ENCODE measurements at places on chromosomes 7 and 10.

DNA sequence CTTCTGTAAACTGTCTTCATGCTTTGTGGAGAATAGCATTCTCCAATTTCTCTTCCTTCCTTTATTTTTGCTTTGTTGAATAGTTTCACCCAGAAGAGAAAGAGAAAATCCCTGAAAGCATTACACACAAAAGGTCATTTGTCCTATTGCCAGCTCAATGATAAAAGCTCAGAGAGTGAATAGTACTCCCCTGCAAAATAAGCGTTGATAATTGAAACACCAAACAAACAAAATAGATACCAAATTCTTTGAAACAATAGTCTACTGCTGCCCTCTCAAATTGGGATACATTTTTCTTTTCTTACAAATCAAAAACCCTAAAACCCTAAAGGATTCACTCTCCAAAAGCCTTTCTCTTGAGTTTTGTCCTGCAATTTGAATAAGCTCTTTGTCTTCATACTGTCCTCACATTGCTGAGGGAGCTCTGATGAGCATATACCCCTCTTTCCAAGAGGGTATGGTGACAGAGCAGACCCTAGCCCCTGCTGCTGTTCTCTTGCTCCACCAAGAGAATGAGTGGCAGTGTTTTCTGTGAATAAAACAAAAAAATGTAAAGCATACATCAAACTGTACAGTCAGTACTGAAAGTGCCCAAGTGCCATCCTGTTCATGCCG, 134.4 kb downstream of the CSTF2T start:
- no peak for DNase-seq

DNA sequence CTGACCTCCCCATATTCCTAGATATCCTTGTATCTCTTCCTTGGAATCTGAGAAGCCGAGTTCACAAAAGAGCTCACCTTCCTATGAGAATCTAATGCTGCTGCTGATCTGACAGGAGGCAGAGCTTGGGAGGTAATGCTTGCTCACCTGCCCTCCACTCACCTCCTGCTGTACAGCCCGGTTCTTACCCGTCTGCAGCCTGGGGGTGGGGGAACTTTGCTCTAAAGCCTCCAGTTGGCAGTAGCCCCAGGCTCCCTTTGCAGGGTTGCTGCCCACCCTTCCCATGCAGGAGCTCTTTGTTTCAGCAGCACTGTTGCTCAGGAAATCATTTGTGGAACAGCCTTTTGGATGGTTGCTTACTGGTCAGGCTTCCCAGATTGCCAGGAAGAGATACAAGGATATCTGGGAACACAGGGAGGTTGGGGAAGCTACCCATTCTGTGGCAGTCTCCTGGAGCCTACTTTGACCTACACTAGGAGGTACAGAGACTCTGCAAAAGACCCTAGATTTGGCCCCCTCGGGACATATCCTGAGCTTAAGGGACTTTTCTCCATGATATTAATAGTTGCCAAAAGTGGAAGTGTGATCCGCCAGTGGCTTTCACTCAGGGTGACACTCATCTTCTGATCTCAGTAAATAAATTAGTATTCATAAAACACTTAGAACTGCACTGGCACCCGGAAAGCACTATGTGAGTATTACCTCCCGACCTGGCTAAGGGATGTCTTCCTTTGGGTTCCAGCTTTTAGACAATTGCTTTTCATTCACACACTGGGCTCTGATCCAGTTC, 363.7 kb upstream of the PODXL start:
- DNase-seq = no peak

GRCh38 chr10:133528845-133529575, 1.8 kb downstream of the CYP2E1 start:
- DNase-seq = peak; percentile 27

GRCh38 chr7:86818903-86819302, 175.2 kb downstream of the GRM3 start:
- DNase-seq = no peak

DNA sequence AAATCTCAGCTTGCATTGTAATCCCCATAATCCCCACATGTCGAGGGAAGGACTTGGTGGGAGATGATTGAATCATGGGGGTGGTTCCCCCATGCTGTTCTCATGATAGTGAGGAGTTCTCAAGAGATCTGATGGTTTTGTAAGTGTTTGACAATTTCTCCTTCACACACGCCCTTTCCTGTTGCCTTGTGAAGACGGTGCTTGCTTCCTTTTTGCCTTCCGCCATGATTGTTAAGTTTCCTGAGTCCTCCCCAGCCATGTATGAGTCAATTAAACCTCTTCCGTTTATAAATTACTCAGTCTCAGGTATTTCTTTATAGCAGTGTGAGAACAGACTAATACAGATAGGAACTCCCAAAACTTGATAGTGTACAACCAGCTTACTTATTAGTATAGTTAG, 98.6 kb downstream of the CREM start:
- DNase-seq = no peak

GRCh38 chr7:127879436-127879835, 151.8 kb downstream of the LRRC4 start:
- DNase-seq = no peak

- DNase-seq = peak; percentile 12
Measured at GRCh38 chr7:111312966-111313365, 222.0 kb downstream of the LRRN3 start.

DNA sequence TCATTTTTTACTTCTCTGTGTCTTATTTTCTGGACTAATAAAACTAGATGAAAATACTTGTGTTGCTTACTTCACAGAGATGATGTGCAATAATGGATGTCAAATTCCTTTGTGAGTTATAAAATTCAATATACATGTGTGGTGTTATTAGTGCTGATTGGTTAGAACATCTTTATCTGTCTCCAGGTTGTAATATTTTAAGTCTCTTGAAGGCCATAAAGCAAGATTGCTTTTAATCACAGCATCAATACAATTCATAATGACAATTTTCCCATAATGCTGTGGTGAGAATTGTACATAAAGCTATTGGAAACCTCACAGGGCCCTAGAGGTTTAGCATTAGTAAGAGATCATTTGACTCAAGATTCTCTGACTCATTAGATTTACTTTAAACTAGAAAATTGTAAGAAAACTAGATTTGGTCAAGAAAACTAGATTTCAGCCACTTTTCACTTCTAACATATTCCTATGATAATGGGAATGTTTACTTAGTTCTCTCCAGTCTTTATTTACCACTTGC, 963.7 kb downstream of the REEP3 start:
- DNase-seq = no peak

GRCh38 chr10:82883603-82884002, 1008.6 kb downstream of the NRG3 start:
- no peak for DNase-seq

GRCh38 chr7:17236171-17236570, 62.3 kb upstream of the AHR start:
- DNase-seq = no peak

- DNase-seq = no peak
Measured at GRCh38 chr10:97011397-97011796, 174.4 kb downstream of the SLIT1 start.

- DNase-seq = no peak
Measured at GRCh38 chr7:158753900-158754299, 49.3 kb upstream of the NCAPG2 start.

GRCh38 chr7:45082031-45082830, 6.5 kb downstream of the NACAD start:
- DNase-seq = no peak

- no peak for DNase-seq
Measured at GRCh38 chr7:91242097-91242844, 22.0 kb upstream of the FZD1 start.

DNA sequence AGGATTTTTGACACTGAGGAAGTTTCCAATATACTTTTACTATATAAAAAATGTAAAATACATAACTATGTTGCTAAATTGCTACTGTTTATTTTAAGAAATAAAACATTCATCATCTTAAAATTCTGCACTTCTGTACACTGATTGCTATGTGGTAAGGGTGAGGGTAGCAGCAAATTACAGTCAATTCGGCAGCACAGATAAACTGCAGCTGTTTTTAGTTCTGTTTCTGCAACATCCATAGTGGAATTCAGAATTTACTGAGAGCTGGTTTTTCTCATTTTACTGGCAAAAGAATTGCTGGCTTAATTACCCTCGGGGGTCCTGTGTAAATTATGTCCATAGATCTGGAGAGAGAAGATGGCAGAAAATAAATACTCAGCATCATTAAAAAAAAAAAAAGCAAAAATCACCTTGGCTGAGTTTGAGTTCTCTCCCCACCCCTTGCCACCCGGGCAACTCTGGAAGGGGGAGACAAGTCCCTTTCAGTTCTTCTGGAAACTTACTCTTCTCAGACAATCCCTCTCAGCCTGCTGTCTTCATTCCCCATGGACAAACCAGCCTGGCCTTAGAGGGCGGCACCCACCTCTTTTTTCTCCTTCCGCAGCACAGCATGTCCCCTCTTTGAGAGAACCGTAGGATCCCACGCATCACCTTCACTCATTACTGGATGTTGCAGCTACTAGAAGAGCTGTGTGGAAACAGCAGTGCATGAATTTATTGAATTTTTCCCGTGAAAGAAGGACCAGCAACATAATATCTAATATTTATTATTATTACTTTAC, 501.1 kb upstream of the CELF2 start:
- DNase-seq = no peak

DNA sequence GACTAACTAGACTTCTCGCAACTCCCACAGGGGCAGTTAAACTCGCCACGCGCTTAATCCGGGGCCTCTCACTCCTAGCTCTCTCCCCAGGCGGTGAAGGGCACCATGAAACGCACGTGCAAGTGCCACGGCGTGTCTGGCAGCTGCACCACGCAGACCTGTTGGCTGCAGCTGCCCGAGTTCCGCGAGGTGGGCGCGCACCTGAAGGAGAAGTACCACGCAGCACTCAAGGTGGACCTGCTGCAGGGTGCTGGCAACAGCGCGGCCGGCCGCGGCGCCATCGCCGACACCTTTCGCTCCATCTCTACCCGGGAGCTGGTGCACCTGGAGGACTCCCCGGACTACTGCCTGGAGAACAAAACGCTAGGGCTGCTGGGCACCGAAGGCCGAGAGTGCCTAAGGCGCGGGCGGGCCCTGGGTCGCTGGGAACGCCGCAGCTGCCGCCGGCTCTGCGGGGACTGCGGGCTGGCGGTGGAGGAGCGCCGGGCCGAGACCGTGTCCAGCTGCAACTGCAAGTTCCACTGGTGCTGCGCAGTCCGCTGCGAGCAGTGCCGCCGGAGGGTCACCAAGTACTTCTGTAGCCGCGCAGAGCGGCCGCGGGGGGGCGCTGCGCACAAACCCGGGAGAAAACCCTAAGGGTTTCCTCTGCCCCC, 19.5 kb downstream of the WNT8B start:
- DNase-seq = peak; percentile 74

DNA sequence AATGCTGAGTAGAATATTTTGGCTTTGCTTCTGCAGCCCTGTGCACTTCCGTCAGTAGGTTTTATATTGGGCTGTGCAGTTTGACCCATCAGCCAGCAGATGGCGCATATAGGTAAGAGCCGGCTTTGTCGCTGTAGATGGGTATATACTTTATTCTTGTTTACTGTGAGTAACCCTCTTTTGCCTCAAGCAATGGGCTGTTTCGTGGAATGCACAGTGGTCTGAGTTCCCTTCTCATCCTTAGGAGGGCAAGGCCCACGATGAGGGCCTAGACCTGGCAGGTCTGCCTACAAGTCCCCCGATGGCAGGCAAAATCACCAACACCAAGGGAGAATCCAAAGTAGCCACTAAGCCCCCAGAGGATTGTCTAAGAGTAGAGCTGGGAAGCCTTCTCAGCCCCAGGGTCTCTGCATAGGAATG, 1002.9 kb upstream of the KCND2 start:
- DNase-seq = peak; percentile 47
